Hepatocyte (in vitro differentiated cells): ENCODE measurements at places on chromosomes 7 and 10. TPM values are rescaled to one million over a fixed set of nuclear protein-coding genes. Genes with fewer than 3 reads are reported as not detected.

Gene RAMP3
- not detected in 2 replicates for total RNA-seq

Gene KLHL7
- total RNA-seq: 39.4 and 42.5 TPM in 2 replicates

Gene AKR1C4
- total RNA-seq: 1.5 and 1.7 TPM in 2 replicates

Gene TMEM209
- 13.6 and 14.2 TPM in 2 replicates for total RNA-seq

Gene NRG3
- 0.57 and 0.72 TPM in 2 replicates for total RNA-seq

Gene KEL
- 8.7 and 22.4 TPM in 2 replicates for total RNA-seq

Gene HOXA10
- total RNA-seq: 9.9 and 15.1 TPM in 2 replicates

Gene ASZ1
- total RNA-seq: not detected in 2 replicates

Gene LRRD1
- total RNA-seq: 0.08 and 0.77 TPM in 2 replicates

DNA sequence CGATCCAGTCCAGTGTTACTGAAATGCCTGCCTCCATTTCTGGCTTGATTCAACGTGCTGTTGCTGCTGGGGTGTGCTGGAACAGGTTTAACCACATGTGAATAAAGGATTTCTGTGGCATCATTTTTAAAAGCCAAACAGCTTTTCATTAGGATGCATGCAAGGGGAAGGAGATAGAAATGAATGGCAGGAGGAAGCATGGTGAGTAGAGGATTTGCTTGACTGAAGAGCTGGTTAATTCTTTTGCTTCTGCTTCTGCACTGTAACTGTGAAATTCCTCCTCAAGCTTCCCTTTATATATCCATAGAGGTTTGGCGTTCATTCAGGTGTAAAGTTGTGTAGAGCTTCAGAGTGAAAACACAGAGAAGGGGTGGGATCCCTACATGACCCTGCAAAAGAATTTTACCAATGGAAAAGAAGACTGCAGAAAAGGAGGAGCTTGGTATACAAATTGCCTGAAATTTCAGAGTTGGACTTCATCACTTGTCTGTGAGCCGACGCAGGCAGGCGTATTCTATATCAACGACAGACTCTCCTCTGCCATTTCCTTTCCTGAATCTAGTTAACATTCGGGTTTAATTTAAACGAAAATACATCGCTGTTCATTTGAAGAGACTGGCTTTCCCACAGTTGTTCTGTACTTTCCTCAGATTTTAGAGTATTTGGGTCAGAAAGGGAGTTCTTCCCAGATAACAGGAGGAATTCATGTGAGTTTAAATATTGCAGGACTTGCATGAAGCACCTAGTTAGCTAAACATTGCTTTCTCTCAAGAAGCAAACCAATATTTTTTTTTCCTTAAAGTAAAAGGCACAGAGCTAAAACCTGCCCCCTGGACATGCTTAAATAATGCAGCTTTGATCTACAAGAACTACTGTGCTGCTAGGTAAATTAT, at the start of gene SOSTDC1:
Gene SOSTDC1, minus strand, starts transcription at position 270 of the 893 bp plus-strand sequence. Its CDS starts 70 bp downstream, at position 200.
- H3K36me3 ChIP-seq: no peaks in the 10 kb centered on the region
- H3K27me3 ChIP-seq: no peaks in the 10 kb centered on the region
- peak within 1 kb of the TSS; percentile 6 for H3K4me3 ChIP-seq
- H3K27ac ChIP-seq: peak within 1 kb of the TSS; percentile 76

DNA sequence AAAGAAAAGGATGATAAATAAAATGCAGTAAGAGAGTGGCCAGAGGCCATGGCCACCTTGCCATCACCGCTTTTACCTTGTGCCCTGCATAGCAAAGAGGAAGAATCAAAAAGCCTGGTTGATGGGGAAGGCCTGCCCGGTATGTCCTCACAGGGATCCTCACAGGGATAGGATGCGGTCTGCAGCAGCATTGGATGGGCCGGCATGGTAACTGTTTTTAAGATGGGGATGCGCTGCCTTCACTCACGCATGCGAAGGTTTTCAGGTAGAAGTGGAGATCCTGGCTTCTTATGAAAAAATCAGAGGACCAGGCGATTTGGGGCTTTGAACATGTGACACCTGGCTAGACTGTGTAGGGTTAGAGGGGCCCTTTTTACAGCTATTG, 12.5 kb downstream of the PNLIPRP2 start:
- H3K27me3 ChIP-seq: peaks cover 3% of the 10 kb centered on the region
- no peak for DNase-seq
- no peaks in the 10 kb centered on the region for H3K36me3 ChIP-seq

GRCh38 chr10:114766470-114766869, 55.1 kb upstream of the FHIP2A start:
- no peaks in the 10 kb centered on the region for H3K4me1 ChIP-seq
- peak; percentile 68 for DNase-seq
- H3K4me3 ChIP-seq: no peak overlapping the region
- no peaks in the 10 kb centered on the region for H3K36me3 ChIP-seq

- no peak overlapping the region for H3K27ac ChIP-seq
- DNase-seq: no peak
These were observed 24.2 kb upstream of the SMIM30 start for GRCh38 chr7:113142385-113143119.

GRCh38 chr7:105295596-105296352, 92.9 kb downstream of the SRPK2 start:
- DNase-seq: no peak
- H3K4me1 ChIP-seq: no peaks in the 10 kb centered on the region
- no peaks in the 10 kb centered on the region for H3K36me3 ChIP-seq
- no peak overlapping the region for H3K27ac ChIP-seq
- no peaks in the 10 kb centered on the region for H3K27me3 ChIP-seq

DNA sequence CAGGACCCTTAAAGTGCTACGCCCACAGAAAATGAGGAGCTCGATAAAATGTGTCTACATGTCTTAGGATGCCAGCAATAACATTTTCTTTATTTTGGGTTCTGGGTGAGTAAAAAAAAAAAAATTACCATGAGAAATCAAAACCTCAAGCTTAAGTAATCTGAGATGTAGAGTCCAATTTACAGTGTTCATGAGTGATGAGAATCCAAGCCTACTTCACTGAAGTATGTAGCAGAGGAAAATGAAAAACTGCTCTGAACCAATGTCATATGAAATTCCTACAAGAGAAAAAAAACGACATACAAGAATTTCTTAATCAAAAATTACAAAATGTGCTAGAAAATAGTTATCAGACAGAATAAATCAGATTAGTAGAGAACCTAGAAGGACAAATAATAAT, 274.4 kb downstream of the HTR7 start:
- no peak for DNase-seq
- no peak overlapping the region for H3K4me3 ChIP-seq
- H3K4me1 ChIP-seq: peaks cover 8% of the 10 kb centered on the region
- H3K27me3 ChIP-seq: no peaks in the 10 kb centered on the region

- H3K4me1 ChIP-seq: peaks cover 15% of the 10 kb centered on the region
- H3K27ac ChIP-seq: no peak overlapping the region
- no peaks in the 10 kb centered on the region for H3K36me3 ChIP-seq
- H3K4me3 ChIP-seq: no peak overlapping the region
These were observed 1.8 kb upstream of the CSGALNACT2 start for GRCh38 chr10:43136432-43136831.

GRCh38 chr7:43954524-43955228, 28.4 kb downstream of the UBE2D4 start:
- H3K4me1 ChIP-seq: no peaks in the 10 kb centered on the region
- H3K27ac ChIP-seq: no peak overlapping the region
- no peak overlapping the region for H3K4me3 ChIP-seq
- H3K36me3 ChIP-seq: no peaks in the 10 kb centered on the region
- DNase-seq: peak; percentile 57

DNA sequence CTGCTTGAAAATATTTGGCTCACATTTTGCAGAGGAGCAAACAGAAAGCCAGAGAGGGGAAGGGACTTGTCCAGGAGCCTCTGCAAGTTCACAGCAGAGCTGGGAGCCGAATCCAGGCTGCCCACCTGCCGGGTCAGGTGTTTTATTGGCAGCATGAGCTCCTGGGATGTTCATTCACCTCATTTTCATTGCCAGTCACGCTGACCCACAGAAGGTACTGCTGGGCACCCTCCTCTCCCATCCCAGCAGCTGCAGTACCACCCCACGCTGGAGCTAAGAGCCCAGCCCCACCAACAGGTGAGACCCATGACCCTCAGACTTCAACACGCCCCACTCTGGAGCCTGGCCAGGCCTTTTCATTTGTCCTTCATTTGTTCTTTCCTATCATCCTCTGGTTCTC, 102.7 kb downstream of the GRID1 start:
- no peak for DNase-seq
- no peaks in the 10 kb centered on the region for H3K36me3 ChIP-seq
- no peaks in the 10 kb centered on the region for H3K4me1 ChIP-seq
- peaks cover 13% of the 10 kb centered on the region for H3K27me3 ChIP-seq

DNA sequence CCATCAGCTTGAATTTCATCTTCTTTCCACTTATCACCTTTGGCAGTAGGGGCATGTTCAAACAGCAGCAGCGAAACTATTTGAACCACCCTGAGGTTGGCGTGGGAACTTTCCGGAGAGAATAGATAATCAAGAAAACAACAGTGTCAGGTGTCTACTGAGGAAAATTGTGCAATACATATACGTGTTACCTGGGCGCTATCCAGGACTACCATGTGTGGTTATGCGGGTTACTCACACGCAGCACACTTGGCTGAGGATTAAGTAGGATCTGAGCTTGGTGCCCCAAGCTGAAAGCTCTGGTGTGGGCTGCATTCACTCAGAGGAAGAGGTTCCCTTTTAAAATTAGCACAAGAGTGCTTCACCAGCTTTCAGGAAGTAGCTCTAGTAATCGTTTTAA, 8.8 kb upstream of the ABI1 start:
- no peaks in the 10 kb centered on the region for H3K36me3 ChIP-seq
- H3K4me3 ChIP-seq: no peak overlapping the region
- no peaks in the 10 kb centered on the region for H3K27me3 ChIP-seq
- DNase-seq: no peak
- H3K27ac ChIP-seq: no peak overlapping the region

GRCh38 chr7:54846273-54846672, 87.3 kb upstream of the SEC61G start:
- H3K27me3 ChIP-seq: no peaks in the 10 kb centered on the region
- H3K36me3 ChIP-seq: no peaks in the 10 kb centered on the region
- no peak for DNase-seq
- H3K4me1 ChIP-seq: peaks cover 6% of the 10 kb centered on the region
- no peak overlapping the region for H3K27ac ChIP-seq
- H3K4me3 ChIP-seq: no peak overlapping the region

GRCh38 chr10:104750291-104750690, 109.2 kb downstream of the SORCS3 start:
- H3K4me1 ChIP-seq: no peaks in the 10 kb centered on the region
- peak; percentile 44 for DNase-seq
- H3K27me3 ChIP-seq: no peaks in the 10 kb centered on the region
- H3K4me3 ChIP-seq: no peak overlapping the region

GRCh38 chr7:92797693-92798092, 38.7 kb downstream of the CDK6 start:
- peaks cover 26% of the 10 kb centered on the region for H3K4me1 ChIP-seq
- H3K36me3 ChIP-seq: no peaks in the 10 kb centered on the region
- DNase-seq: no peak
- H3K27me3 ChIP-seq: no peaks in the 10 kb centered on the region
- no peak overlapping the region for H3K4me3 ChIP-seq
- no peak overlapping the region for H3K27ac ChIP-seq

- no peak for DNase-seq
- H3K36me3 ChIP-seq: no peaks in the 10 kb centered on the region
- H3K27ac ChIP-seq: no peak overlapping the region
These were observed 96.5 kb downstream of the ADCY1 start for GRCh38 chr7:45670717-45671116.

GRCh38 chr7:97418312-97418711, 300.8 kb downstream of the SDHAF3 start:
- no peak overlapping the region for H3K4me3 ChIP-seq
- no peaks in the 10 kb centered on the region for H3K27me3 ChIP-seq
- H3K36me3 ChIP-seq: no peaks in the 10 kb centered on the region

- H3K27ac ChIP-seq: no peak overlapping the region
- no peaks in the 10 kb centered on the region for H3K27me3 ChIP-seq
- no peak for DNase-seq
- no peaks in the 10 kb centered on the region for H3K36me3 ChIP-seq
These were observed 111.6 kb downstream of the RBM20 start for GRCh38 chr10:110755781-110756180.

DNA sequence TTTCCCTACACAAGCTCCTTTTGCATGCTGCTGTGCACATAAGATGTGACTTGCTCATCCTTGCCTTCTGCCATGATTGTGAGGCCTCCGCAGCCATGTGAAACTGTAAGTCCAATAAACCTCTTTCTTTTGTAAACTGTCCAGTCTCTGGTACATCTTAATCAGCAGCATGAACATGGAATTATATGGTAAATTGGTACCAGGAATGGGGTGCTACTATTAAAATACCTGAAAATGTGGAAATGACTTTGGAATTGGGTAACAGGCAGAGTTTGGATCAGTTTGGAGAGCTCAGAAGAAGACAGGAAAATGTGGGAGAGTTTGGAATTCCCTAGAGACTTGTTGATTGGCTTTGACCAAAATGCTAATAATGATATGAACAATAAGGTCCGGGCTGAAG, 181.8 kb downstream of the GPR158 start:
- no peak overlapping the region for H3K27ac ChIP-seq
- H3K36me3 ChIP-seq: no peaks in the 10 kb centered on the region
- no peaks in the 10 kb centered on the region for H3K4me1 ChIP-seq
- DNase-seq: no peak
- no peak overlapping the region for H3K4me3 ChIP-seq
- no peaks in the 10 kb centered on the region for H3K27me3 ChIP-seq

- H3K4me3 ChIP-seq: no peak overlapping the region
- no peak overlapping the region for H3K27ac ChIP-seq
- H3K4me1 ChIP-seq: peaks cover 18% of the 10 kb centered on the region
- H3K27me3 ChIP-seq: no peaks in the 10 kb centered on the region
- no peaks in the 10 kb centered on the region for H3K36me3 ChIP-seq
These were observed 245.1 kb upstream of the AOAH start for GRCh38 chr7:36969376-36969775.

GRCh38 chr10:126475074-126475691, 86.9 kb upstream of the ADAM12 start:
- no peaks in the 10 kb centered on the region for H3K27me3 ChIP-seq
- no peak overlapping the region for H3K27ac ChIP-seq
- H3K4me1 ChIP-seq: no peaks in the 10 kb centered on the region

GRCh38 chr7:141950806-141951205, 4.0 kb upstream of the CLEC5A start:
- no peak for DNase-seq
- H3K36me3 ChIP-seq: no peaks in the 10 kb centered on the region
- no peak overlapping the region for H3K4me3 ChIP-seq
- H3K27me3 ChIP-seq: no peaks in the 10 kb centered on the region

GRCh38 chr7:76225379-76225778, 23.7 kb downstream of the SRRM3 start:
- peak; percentile 72 for DNase-seq
- peaks cover 19% of the 10 kb centered on the region for H3K27me3 ChIP-seq
- H3K4me1 ChIP-seq: no peaks in the 10 kb centered on the region
- H3K36me3 ChIP-seq: no peaks in the 10 kb centered on the region
- no peak overlapping the region for H3K4me3 ChIP-seq
- no peak overlapping the region for H3K27ac ChIP-seq
